ENCODE measurements at places on chromosomes 12 and 14.

- DNase-seq: no peak
Observed at GRCh38 chr14:48936362-48936761, 649.8 kb downstream of the RPS29 start.

DNA sequence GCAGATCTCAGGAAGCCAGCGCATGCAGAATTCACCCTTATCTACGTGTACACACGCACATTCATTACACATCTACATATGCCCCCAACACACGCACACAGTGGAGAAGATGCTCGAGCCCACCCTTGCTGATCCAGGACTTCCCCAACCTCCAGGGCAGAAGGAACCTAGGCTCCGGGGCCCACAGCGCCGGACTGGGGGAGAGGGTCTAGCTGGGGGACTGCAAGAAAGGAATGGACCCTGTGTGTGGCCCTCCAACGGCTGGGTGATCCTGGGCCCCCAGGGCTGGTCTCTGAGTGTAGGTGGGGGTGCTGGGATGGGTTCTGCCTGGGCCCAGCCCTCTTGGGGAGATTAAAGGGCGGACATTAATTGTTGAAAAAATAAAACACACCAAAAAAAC, 128.1 kb upstream of the C14orf180 start:
- DNase-seq: no peak

DNA sequence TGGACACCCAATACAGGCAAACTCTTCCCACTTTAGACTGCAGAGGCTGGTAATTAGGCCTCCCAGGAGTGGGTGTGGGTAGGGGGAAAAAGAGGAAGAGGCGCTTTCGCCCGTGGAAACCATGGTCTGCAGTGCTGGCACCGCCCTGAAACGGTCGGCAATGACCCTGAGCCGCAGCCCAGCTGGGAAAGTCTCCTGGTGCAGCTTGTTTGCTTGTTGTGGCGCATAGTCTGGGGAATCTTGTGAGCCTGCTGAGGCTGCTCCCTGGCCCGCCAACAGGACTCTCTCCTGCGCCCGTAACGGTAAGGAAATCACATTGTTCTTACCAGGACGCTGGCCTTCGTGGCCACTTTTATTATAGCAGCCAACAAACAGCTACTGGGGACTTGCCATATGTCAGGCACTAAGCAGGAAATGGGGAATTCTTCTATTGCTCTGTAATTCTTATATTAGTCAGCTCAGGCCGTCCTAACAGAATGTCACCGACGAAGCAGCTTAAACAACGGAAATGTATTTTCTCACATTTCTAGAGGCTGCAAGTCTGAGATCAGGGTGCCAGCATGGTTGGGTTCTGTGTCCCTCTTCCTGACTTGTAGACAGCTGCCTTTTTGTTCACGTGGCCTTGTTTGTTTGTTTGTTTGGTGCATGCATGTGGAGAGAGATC, 52.5 kb upstream of the RIN3 start:
- DNase-seq: peak; percentile 6

DNA sequence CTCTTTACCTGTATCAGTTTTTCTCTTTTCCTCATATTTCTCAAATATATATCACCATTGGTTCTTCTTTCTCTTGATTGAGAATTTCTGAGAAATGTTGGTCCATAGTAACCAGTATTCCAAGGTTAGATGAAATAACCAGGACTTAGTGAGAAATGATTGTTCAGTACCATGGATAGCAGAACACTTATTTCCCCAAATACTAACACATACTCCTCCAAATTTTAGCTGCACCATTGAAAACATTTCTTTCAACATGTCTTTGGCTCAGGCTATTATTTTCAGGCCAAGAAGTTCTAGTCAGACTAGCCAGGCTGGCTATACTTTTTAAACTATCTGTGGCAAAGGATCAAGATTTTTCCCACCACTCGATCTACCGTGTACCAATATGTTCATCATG, 113.3 kb downstream of the PTPRO start:
- DNase-seq: no peak

DNA sequence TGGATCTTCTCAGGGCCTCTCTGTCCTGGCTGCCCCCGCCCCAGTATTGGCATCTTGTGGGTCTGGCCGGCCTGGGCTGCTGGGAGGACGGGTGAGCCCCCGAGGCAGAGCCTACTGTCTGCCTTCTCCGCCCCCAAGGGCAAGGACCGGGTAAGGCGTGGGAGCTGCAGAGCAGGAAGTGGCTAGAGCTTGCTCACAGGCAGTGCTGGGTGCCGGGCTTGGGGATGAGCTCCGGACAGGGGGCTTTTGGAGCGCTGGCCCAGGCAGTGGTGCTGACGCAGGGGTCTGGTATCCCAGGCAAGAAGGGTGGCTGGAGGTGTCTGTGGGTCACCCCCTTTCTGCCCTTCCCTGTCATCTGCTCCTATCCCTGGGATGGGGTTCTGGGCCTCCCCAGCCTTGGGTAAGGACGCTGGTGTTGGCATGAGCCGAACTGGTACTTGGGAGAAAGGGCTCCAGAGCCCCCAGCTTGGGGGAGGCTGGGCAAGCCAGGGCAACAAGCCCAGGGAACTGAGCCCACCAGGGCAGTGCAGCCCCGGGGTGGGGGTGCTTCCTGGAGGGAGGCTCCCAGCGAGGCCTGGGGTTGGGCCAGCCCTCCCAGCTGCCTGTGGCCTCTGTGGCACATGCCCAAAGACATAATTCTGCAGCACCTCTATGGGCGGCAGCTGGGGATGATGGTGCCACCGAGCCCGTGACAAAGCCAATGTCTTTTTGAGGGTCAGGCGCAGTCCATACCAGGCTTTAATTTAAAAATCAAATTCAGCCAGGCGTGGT, 126.3 kb downstream of the KIF26A start:
- no peak for DNase-seq

DNA sequence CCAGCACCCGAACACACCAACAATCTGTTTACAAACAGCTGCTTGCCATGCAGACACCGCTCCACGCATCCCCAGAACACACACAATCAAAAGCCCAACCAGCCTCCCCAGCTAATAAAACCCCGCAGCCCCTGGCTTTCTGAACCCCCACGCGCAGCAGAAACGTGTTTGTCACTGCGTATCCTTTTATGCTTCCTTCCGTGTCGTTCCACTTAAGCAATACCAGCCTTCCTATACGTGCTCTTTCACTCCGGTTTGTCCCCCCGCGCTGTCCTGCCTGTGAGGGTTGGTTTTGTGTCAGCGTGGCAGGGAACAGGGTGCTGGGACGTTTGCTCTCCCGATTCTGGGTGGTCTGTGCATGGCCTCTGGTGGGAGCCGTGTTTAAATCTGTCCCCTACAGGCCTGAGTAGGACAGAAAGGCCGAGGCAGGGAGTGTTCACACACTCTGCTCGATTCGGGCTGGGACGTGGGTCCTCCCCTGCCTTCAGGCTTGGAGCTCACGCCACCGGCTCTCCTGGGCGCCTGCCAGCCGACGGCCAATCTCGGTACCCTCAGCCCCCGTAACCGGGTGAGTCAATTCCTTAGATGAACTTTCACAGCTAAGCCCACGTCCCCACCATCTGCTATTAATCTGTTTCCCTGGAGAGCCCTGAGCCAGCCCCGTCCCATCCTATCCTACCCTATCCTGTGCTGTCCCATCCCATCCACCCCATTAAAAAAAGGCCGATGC, 60.0 kb downstream of the NOC4L start:
- no peak for DNase-seq

DNA sequence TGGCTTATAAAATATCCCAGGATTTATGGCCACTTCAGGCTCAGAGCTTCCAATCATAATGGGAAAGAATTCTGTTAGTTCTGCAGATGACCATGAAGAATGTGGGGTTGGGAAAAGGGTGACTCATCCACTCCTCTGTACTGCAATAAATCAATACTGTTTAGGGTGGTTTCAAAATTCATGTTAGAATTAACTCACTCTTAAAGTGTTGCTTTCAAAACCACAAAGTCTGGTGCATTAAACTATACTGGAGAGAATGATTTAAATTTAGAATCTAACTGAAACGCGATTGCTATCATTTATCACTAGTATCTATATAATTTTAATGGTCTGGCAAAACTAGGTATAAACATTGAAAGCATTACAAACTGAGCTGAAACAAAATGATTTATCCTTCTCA, 798 bp downstream of the CCDC198 start:
- DNase-seq: no peak

DNA sequence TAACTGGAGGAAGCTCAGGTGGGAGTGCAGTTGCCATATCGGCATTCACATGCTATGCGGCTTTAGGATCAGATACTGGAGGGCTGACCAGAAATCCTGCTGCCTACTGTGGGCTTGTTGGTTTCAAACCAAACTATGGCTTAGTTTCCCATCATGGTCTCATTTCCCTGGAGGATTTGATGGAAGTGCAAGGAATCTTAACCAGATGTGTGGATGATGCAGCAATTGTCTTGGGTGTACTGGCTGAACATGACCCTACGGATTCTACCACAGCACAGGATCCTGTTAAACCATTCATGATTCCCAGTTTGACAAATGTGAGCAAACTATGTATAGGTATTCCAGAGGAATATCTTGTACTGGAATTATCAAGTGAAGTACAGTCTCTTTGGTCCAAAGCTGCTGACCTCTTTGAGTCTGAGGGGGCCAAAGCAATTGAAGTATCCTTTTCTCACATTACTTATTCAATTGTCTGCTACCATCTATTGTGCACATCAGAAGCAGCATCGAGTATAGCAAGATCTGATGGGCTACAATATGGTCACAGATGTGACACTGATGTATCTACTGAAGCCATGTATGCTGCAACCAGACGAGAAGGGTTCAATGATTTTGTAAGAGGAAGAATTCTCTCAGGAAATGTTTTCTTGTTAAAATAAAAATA, 42.9 kb downstream of the RALGAPA1 start:
- no peak for DNase-seq

GRCh38 chr14:102491366-102491765, 18.2 kb downstream of the ANKRD9 start:
- no peak for DNase-seq

DNA sequence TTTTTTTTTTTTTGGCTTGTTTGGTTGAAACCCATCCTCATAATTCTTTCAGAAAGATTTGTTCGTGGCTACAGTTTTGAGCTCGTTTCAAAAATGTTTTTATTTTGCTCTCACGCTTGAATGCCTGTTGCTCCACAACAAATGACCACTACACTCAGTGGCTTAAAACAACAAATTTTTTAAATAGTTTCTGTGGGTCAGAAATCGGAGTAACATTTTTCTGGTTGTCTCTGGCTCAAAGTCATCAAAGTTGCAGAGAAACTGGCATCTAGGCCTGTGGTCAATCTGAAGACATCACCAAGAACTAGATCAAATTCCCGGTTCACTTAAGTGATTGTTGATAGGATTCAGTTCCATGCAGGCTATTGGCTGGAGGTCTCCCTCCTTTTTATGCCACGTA, 560.0 kb downstream of the SNAPC1 start:
- no peak for DNase-seq
